ENCODE measurements at places on chromosomes 5 and 9.

DNA sequence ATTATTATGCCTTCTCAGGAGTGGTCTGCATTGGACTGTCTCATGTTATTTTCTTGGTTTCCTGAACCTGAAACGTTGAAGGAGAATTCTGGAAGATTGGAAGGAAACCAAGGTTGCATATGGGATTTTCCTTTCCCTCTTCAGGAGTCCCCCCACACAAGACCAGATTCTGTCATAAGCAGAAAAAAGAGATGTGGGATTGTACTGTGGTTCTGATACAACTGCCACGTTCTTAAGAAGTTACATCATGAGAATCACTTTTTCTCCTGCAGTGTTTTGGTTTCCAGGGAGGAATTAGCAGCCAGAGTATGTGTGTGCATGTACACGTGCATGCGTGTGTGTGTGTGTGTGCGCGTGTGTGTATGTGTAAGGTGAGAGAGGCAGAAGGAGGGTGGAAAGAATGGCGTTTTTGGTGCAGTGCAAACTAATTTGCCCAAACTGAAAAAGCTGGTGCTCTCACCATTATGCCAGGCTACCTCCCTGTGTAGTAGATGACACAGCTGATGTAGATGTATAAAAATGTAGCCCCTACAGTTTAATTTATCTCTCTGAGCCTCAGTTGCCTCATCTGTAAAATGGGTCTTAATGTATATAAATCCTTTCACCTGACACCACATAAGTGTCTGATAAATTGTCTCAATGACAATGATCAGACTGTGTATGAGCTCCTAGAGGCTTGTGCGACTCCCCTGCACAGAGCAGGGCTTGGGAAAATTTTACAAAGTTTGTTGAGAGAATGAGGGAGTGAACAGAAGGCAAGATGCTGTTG lies 38.6 kb downstream of the RALGPS1 start:
- DNase-seq, result no peak

DNA sequence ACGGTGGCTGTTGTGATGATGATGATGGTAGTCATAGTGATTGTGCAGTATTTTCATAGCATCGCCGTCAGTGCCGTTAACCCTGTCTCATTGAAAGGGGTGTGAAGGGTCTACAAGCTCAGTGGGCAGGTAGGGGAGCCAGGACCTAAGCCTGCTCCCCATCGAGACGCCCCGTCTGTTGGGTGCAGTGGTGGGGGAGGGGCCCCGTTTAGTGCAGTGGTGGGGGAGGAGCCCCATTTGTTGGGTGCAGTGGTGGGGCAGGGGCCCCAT lies 68.6 kb downstream of the COL5A1 start:
- DNase-seq, result no peak

GRCh38 chr5:133396187-133396741 lies 216.1 kb downstream of the FSTL4 start:
- no peak for DNase-seq

GRCh38 chr5:18114151-18114757 lies 480.0 kb downstream of the TAF11L14 start:
- no peak for DNase-seq

GRCh38 chr5:57184322-57184721 lies 10.5 kb downstream of the GPBP1 start:
- DNase-seq, result no peak

DNA sequence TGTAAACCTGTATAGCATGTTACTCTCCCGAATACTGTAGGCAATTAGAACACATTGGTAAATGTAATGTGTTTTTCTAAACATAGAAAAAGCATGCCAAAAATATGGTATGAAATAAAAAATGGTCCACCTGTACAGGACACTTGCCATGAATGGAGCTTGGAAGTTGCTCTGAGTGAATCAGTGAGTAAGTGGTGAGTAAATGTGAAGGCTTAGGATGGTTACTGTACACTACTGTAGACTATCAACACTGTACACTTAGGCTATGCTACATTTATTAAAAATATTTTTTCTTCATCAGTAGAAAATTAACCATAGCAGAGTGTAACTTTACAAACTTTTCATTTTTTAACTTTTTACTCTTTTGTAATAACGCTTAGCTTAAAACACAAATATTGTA lies 41.9 kb downstream of the INSYN2B start:
- no peak for DNase-seq

DNA sequence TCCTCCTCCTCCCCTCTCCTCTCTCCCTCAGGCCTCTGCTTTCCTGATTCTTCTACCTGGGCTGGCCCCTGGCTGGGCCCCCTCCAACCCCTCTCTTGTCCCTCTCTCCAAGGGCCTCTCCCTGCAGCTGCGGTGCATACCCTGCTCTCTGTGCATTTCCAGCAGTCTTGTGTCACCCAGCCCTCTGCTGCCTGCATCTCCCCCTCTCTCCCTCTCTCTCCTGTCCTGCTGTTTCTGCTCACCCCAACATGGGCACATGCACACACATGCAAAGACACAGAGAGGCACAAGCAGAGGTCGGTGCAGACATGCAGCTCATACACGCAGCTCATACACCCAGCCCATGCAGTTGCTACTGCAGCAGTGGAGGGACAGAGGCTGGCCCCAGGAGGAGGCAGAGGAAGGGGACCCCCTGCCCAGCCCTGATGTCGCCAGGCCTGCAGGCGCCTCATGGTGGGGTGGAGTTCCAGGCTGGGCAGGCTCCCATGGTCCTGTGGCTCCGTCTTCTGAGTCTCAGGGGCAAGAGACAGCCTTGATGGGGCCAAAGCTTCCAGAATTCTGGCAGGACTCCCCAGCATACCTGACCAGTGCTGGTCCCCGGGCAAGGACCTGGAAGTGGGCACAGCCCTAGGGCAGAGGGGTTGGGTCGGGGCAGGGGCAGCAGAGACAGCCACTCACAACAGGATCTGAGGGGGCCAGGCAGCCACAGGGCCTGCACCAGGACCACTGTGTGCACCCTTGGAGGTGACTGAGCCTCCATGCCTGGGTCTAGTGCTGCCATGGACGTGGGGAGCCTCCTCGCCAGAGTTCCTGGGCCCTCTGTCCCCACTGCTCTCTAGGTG lies 216.9 kb downstream of the C9orf50 start:
- DNase-seq, result no peak

- no peak for DNase-seq
These were observed 168.8 kb downstream of the GABBR2 start for GRCh38 chr9:98539954-98540353.

DNA sequence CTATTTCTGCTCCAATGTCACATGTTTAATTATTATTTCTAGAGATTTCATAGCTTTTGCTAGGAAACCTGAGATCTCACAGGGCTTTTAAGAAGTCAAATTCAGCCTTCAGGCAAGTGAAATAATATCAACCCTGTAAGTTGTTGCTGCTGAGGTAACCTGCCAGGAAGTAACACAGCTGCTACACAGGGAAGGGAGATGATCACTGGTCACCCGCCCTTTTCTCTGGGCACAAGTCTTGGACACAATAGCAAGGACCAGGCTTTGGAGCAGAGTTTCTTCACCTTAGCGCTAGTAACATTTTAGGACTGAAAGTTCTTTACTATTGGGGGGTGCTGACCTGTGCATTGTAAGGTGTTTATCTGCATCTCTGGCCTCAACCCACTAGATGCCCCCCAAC lies 50.1 kb downstream of the PTTG1 start:
- no peak for DNase-seq

- no peak for DNase-seq
These were observed 97.0 kb downstream of the TSSK1B start for GRCh38 chr5:113337515-113338415.

DNA sequence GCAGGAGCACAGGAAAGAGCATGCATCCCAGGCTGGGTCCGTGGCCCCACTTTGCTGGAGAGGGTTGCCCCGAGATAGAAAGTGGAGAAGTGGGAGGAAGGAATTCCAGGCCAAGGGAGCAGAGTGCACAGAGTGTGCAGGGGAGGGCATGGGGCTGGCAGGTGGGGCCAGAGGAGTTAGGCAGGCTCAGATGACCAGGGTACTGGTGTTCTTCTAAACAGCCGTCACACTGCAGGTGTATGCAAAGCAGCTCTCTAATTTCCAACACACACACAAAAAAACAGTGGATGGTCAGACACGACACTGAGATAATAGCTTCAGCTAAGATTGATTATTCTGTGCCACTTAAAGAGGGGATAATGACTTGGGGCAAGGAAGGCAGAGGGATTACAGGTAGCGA lies 212.2 kb downstream of the MTRR start:
- DNase-seq, result no peak

- no peak for DNase-seq
These were observed 123.5 kb downstream of the TRIO start for GRCh38 chr5:14266686-14267085.

- no peak for DNase-seq
These were observed 9.9 kb upstream of the CXXC5 start for GRCh38 chr5:139638090-139638735.

- DNase-seq, result peak; percentile 27
These were observed 58.5 kb downstream of the CNTRL start for GRCh38 chr9:121133104-121133816.

DNA sequence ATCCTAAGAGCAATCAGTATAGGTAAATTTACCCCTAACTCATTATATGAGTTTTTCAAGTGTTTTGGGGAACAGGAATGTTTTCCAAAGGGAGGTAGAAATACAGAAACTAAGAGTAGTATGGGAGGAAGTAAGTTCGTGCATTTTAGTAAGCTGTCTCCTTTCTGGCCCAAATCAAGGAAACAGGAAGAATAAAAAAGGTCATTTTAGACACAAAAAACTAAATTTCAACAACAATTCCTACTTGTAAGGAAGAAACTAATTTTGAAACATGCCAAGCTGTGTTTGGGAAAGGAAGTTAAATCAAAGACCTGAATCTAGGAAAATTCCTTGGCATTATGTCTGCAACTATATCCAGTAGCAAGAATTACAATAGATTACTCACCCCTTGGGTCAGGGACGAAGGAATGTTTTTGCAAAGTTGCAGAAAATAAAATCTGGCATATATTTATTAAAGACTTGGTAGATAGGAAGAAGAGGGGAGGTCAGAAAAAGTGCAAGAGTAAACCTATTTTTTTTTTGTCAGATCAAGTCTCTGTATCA lies 6.5 kb upstream of the RPS6 start:
- no peak for DNase-seq

GRCh38 chr9:37966412-37967013 lies 62.6 kb upstream of the SLC25A51 start:
- DNase-seq, result no peak

GRCh38 chr5:122704247-122705036 lies 70.4 kb upstream of the SNX2 start:
- DNase-seq, result no peak

DNA sequence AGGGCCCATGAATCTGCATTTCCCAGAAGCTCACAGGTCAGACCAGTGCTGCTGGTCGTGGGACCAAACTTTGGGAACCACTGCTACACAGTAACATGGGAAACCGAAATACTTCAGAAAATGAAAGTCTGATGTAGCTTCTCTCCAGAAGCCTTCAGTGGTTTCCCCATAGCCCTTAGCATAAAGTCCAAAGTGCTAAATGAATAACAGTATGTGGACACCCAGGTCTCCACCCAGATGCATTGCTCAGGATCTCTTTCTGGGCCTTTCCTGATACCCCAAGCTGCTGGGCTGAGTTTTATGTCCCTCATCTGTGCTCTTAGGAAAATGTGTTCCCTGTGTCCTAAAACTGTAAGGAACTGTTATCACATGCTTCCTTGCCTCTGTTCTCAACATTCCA lies 100.4 kb downstream of the NFIB start:
- DNase-seq, result no peak

GRCh38 chr5:65150599-65151304 lies 331.0 kb downstream of the ADAMTS6 start:
- DNase-seq, result no peak

GRCh38 chr9:13163946-13164345 lies 115.5 kb downstream of the MPDZ start:
- no peak for DNase-seq

- no peak for DNase-seq
These were observed 24.8 kb downstream of the IL6ST start for GRCh38 chr5:55969956-55970355.

- DNase-seq, result no peak
These were observed 16.9 kb downstream of the LMX1B start for GRCh38 chr9:126630458-126631237.

- no peak for DNase-seq
These were observed 163.1 kb downstream of the LRRC70 start for GRCh38 chr5:62741761-62742160.

DNA sequence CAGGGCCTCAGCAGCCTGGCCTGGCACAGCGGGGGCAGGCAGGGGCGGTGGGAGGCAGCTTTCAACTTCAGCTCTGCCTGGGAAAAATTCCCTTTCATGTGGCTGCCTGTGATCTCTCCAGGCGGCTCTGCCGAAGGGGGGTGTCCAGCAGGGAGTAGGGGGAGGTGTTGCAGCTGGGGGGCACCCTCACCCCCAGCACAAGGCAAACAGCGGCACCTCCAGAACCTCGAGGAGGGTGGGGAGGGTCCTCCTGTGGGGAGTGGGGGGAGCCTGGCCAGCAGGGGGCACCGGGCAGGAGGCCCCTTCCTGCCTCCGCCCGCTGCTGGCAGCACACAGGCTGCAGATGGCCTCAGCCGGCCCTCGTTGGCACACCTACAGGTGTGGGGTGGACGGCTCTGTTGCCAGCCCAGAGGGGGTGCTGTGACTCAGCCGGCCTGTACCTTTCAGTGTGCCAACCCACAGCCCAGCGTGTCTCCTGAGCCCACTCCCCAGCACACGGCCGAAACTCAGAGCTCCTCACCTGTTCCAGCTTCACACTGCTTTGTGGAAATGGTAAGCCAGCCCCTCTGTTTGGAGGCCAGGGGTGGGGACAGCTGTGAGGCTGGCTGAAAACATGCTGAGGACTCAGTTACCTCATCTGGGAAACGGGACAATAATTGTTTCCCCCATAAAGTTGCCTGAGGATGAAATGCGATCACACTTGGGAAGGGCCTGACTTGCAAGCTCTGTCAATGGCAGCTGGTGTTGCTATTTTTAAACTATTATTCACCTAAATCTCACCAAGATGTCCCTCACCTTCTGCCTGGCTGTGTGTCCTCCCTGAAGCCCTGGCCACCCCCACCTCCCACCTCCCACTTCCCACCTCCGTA lies 37.0 kb downstream of the CXXC5 start:
- no peak for DNase-seq

GRCh38 chr5:139690064-139690802 lies 42.1 kb downstream of the CXXC5 start:
- no peak for DNase-seq

DNA sequence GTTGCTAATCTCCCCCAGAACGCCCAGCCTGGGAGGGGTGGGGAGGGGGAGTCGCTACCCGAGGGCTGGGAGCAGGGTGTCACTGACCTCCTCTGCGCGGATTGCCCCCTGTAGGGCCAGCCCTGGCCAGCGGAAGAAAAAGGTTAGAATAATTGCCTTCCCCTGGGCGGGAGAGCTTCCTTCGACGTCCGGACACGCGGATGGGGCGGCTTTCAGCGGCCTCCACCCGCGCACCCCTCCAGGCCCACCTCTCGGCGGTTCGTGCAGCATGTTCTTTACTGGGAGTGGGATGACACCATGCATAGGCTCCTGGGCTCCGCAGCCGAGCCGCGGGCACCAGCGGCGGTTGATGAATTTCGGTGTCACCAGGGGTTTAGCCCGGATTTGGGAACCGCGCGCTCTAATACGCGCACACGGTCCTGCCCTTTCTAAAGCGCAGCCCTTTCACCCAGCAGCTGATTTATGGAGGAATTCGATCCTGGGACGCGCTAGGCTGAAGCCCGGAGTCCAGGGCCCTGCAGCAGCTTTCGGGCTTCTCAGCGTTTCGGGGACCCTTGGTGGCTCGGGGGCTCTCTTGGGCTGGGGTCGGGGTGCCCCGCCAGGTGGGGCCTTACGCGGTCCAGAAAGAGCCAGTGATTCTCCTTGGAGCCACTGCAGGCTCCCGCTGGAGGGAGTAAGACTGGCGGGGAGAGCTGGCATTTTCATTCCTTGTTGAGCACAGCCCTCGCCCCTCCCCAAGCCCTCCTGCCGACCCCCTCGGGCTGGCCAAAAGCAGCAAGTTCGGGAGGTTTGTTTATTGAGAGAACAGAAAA lies 10.1 kb downstream of the LMX1B start:
- DNase-seq, result no peak

GRCh38 chr5:11047625-11048024 lies 286.6 kb upstream of the DAP start:
- no peak for DNase-seq

Measured in stimulated activated CD8-positive, alpha-beta memory T cell treated with anti-CD3 and anti-CD28 coated beads, Interleukin-2, amount 100 ng/mL, for 48 hours (primary cell).